ENCODE measurements at places on chromosomes 6 and 20.

DNA sequence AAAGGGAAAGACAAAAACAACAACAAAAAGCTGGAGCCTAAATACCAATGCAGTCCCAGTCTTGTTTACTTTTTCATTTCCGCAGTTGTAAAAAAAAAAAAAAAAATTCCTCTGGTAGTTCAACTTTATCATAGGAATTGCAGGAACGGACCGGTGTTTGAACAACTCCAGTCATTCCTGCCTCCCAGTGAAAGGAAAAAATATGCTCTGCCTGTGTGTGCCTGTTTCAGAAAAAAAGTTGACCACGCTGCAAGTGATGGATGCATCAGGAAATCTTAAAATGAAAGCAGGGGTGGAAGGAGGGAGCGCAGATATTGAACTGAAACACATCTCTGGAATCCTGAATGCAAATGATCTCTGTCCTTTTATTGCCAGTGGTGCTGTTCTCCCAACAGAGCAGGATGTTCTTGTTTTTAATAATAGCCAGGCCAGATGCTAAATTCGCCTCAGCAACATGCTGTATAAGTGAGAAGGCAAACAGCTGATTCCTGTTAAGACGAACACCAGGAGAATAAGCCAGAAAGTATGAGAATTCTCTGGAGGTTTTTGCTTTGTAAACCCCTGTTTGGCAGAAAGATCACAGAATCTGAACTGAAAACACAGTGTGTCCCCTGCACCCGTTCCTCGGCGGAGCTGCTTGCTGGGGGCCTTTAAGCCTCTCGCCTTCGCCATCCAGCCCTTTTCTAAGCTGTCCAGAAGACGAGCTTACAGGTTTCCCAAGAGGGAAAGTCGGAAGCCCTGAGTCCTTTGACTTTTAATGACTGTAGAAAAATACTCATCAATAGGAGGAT lies 178.4 kb upstream of the SUPT3H start:
- DNase-seq, result no peak

DNA sequence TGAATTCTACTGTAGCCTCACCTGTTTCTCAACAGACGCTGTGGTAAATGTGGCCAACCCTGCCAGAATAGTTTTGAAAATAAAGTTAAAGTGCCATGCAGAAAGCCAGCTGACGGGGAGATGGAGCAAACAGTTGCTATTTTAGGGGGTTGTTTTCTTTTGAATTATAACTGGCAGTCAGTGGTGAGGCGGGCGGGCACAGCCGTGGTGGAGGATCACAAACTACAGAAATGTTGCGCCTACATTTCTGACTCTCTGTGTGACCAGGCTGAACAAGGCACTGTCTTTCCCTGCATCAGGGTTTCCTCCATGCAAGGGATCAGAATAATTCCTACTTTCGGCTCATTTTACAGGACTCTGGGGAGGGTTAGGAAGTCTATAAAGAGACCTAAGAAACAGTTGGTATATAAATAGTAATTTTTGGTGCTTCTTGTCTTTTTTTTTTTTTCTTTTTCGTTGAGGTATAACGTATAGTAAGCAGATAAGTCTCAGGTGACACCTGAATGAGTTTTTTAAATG lies 17.2 kb downstream of the CHMP4B start:
- DNase-seq, result no peak

DNA sequence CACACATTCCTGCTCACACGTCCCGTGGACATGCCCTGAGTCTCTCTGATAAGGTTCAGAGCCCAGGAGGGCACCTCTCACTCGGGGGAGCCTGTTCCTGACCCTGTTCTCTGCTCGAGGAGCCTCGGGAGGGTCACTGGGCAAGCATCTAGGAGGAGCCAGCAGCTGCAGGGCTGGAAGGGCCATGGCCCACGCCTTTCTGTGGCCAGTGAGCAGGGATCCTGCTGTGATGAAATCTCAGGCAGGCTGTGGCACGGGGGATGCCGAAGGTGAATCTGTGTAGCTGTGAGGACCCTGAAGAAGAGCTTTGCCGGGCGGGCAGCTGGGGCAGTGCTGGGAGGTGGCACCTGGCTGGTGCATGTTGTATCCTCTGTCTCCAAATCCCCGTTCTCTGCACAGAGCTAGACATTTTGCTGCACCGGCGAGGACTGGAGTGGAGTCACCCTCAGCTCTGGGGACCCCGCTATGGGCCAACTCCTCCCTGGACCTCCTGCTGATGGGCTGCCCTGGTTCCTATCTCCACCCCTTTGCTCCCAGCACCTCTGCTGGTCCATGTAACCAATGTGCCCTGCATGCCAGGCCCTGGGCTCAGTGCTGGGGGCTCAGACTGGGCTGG lies 7.1 kb upstream of the NPBWR2 start:
- no peak for DNase-seq

- no peak for DNase-seq
These were observed 10.9 kb upstream of the ADGRF4 start for GRCh38 chr6:47687432-47687831.

DNA sequence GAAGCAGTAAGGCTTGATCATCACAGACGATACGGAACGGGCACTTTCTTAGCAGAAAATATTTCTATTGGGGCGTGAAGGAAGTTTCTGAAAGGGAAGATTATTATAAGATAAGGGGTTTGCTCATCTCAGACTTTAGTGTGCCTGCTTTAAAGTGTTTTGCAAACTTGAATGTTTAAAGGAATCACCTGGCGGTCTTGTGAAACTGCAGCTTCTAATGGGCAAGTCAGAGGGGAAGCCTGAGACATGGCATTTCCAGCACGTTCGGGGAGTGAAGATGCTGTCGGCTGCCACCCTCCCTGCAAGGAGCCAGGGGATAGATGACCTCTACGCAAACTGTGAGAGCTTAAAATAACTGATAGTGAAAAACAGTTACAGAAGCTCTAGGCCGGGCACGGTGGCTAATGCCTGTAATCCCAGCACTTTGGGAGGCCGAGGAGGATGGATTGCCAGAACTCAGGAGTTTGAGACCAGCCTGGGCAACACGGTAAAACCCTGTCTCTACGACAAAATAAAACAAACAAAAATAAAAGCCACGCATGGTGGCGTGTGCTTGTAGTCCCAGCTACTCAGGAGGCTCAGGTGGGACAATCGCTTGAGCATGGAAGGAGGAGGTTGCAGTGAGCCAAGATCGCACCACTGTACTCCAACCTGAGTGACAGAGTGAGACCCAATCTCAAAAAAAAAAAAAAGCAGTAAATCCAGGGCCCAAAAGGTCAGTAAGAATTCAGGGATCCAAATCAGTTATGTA lies 2.3 kb upstream of the KIF16B start:
- DNase-seq, result no peak

- DNase-seq, result no peak
These were observed 603.8 kb downstream of the PRKN start for GRCh38 chr6:162123797-162124196.

DNA sequence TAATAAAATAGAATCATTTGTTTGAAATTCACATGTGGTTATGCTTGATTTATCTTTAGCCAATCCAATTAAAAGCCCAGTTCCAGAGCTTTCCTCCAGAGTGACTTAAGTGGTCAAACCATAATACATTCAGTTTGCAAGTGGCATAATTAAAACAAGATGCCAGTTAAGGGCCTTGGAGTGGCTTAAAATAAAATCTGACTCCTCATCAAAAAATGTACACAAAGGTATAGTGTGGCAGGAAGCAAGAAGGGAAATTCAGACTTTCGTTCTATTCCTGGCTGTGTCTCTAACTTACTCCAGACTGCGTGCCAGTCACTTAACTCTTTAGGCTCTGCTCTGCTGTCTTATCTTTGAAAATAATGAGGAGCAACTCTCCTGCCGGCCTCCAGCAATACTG lies 251.3 kb upstream of the PRND start:
- DNase-seq, result no peak

DNA sequence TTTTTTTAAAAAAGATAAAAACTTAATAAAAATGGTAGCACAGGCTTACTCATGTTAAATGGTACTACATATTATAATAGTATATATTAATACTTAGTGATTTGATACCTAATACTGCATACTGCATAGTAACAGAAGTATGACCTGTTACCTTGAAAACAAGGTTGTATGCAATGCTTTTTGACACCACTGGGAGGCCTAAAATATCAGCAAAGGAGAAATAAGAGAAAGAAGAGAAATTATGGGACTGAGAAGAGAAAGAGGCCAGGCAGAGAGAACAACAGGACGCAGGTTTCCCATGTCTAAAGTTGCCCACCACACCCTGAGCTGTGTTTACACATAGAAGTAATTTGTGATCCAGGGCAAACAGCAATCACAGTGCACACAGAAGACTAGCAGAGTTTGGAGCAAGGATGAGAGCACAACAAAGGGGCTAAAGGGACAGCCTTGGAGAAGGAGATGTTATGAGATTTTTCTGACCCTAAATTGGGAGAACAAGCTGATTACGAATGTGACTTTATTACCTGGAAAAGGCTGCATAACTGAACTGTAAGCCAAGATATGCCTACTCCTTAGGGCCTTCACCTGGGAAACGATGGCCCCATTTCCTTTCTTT lies 73.2 kb downstream of the ROS1 start:
- no peak for DNase-seq

DNA sequence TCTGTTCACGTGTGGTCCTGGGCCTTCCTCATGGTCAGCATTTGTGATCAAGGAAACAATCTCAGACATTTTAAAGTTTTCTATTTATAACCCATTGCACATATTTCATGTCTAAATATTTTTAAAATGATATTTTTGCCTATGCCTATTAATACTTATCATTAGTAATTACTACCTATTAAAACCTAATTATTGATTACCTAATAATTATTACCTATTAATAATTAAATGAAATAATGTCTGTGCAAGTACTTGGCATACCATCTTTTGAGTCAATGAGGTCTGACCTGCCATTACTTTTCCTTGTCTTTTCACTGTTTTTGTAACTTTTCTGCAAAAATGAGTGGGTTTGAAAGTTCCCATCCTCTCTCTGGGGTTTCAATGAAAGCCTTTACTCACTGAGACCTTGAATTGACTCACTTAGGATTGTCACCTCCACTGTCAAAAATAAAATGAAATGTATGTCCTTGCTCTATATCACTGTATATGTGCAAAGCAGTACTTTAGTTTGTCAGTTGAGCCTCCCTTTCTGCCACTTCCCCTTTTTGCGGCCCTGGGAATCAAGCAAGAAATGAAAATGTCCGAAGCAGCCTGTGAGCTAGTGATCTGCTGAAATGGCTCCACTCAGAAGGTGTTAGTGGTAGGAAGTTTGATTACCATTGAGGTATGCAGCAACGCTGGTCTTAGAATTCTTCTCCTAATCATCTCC lies 87.8 kb downstream of the L3MBTL3 start:
- no peak for DNase-seq

GRCh38 chr6:3741477-3741871 lies 10.0 kb downstream of the PXDC1 start:
- DNase-seq, result no peak

GRCh38 chr20:48169650-48170225 lies 384.5 kb upstream of the SULF2 start:
- no peak for DNase-seq

DNA sequence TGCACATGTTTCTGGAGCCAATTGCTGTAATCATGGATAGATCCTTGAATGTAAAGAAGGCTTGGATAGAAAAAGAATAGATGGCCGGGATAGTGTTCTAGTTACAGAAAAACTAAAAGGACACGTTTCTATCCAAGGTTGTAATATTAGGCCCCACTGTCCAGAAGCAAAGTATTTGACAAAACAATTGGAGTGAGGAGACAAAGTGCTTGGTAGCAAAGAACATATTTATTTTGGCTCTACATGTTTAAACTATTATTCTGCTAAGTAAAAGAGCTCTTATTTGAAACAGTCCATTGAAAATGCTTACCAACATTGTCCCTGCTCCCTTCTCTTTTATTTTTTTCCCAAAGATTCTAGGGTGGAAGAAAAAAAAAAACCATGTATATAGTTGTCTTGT lies 94.4 kb downstream of the MYO6 start:
- DNase-seq, result no peak

GRCh38 chr6:153231048-153231646 lies 100.1 kb upstream of the RGS17 start:
- DNase-seq, result no peak

GRCh38 chr6:25899580-25900408 lies 25.8 kb upstream of the SLC17A3 start:
- no peak for DNase-seq

DNA sequence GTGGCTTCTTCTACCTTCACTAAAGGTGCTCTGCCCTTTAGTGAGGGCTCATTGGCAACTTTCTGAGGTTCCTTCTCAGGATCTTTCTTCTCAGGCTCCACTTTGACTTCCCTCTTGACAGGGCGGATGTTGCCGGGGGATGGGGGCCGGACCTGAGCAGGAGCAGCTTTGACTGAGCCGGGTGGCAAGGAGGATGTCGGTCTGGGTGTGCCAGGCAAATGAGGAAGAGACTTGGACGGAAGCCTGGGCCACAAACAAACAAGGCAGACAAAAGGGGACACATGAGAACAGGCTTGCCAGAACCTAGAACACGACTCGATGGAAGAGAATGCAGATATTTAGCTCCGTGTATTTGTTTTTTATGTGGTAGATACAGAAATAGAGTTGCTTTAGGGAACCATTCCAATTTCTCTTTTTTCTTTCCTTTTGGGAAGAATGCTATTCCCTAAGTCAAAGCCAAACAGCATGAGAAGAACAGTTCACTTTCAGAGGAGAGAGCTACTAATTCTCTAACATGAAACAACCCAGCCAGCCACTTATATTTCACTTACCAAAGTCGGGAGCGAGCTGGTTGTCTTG lies 76.2 kb upstream of the BCLAF1 start:
- DNase-seq, result no peak

Data from CD4-positive, alpha-beta T cell (primary cell).